Transverse colon (tissue), 4 donors: ENCODE measurements at places on chromosomes 7 and 10. TPM values are rescaled to one million over a fixed set of nuclear protein-coding genes. Genes with fewer than 3 reads are reported as not detected.

DNA sequence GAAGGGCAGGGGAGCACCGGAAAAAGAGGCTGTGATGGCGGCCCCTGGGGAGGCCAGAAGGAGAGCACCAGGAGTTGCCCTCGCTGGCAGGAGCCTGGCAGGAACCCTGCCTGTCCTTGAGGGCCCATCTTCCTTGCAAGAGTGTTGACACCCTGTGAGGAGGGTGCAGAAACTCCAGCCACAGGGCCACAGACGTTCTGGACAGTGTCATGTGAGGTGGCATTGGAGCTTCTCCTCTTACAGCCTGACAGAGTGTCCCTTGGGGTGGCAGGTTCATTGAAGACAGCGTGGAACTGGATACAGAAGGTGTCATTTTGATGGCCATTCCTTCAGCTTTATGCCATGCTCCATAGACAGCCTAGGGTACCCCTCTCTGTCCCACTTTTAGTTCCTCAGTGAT lies 54.2 kb downstream of the RBM20 start:
- no peak for DNase-seq
- no peak overlapping the region for H3K4me3 ChIP-seq
- peak overlapping the region; percentile 19 for H3K27ac ChIP-seq
- H3K4me1 ChIP-seq, result no peaks in the 10 kb centered on the region
- no peaks in the 10 kb centered on the region for H3K27me3 ChIP-seq

DNA sequence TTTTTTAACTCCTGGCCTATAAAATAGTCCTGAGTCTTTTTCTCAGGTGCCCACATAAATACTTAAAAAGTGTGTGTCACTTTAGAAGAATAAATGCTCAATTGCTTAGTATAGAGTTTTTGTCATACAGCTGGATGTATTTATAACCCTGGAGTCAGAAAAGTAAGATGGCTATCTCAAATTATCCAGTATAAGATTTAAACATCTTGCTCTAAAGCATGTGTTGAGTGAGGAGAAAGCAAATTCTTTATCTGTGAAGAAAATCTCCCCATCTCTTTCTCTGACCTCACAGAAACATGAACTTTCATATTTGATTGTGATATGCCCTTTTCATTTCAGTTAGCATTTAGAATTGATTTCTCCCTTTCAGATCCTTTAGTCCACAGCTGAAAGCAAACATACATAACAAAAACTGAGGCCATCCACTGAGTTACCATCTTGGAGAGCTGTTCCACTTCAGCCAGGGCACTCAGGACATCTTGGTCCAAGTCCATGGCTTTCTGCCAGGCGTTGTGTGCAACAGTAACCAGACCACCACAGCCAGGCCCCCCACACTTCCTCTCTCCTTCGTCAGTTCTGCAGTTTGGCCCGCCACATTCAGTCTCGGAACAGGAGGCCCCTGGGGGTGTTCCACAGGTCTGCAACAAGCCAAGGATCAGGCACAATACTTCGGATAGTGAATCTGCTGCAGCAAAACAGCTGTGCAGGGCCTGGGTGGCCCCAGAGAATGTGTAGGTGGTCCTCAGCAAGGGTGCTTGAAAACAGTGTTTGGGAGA lies 40.9 kb downstream of the DLD start:
- peaks cover 7% of the 10 kb centered on the region for H3K4me1 ChIP-seq
- H3K27ac ChIP-seq, result peak overlapping the region; percentile 12
- DNase-seq, result no peak
- H3K27me3 ChIP-seq, result no peaks in the 10 kb centered on the region
- H3K36me3 ChIP-seq, result no peaks in the 10 kb centered on the region

GRCh38 chr10:91758303-91759146 lies 39.7 kb upstream of the TNKS2 start:
- no peak overlapping the region for H3K4me3 ChIP-seq
- no peak overlapping the region for H3K27ac ChIP-seq
- H3K36me3 ChIP-seq, result no peaks in the 10 kb centered on the region

DNA sequence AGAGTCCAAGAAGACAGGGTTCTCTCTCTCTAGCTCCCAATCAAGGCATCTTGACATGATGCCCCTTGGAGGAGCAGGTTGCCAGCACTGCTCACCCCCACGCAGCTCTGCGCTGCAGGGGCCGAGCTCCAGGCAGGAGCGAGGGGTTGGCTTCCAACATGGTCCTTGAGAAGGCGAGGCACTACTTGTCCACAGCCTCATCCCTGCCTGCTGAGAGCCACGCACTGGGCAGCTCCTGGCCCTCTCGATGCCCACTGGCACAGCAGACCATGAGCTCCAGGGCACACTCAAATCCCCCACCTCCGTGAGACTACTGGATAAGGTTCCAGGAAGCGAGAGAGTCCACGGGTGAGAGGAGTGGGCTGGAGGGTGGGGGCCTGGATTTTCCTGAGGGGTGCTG lies 31.1 kb downstream of the RAMP3 start:
- no peak for DNase-seq
- no peak overlapping the region for H3K4me3 ChIP-seq
- no peak overlapping the region for H3K27ac ChIP-seq
- no peaks in the 10 kb centered on the region for H3K27me3 ChIP-seq
- H3K4me1 ChIP-seq, result no peaks in the 10 kb centered on the region

DNA sequence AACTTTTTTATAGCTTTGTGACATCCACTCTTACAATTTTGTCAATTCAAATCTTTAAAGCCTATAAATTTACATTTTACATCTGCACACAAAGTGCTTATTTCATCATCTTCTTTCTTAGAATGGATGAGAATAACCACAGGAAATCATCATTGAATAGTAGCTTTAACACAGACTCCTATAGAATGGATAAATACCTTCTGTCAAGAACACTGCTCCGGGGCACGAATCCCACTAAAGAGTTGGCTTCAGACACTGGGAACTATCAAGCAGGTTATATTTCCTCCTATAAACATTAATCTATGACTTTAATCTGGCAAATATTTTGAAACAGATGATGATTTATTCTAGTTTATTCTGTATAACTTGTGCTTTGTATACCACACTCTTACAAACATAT lies 269.7 kb upstream of the TPK1 start:
- no peak overlapping the region for H3K27ac ChIP-seq
- no peaks in the 10 kb centered on the region for H3K27me3 ChIP-seq
- H3K36me3 ChIP-seq, result no peaks in the 10 kb centered on the region
- H3K4me3 ChIP-seq, result no peak overlapping the region
- no peak for DNase-seq

ZNF804B gene
- not detected for total RNA-seq
